ENCODE measurements at places on chromosomes 5 and 9. TPM values are rescaled to one million over a fixed set of nuclear protein-coding genes. Genes with fewer than 3 reads are reported as not detected.

DNA sequence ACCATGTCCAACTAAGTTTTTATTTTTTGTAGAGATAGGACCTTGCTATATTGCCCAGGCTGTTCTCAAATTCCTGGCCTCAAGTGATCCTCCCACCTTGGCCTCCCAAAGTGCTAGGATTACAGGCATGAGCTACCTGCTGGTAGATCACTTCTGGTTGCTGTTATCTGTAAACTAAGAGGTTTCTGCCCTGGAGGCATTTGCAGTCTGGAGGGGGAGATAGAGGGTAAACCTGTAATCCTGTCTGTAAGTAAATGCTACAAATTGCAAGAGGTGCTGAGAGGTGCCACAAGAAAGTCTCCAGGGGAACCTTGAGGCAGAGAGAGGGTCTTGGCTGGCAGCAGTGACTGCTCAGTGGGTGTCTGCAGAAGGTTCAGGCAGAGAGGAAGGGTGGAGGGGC, 29.0 kb upstream of the GGTA1 start:
- H3K4me3 ChIP-seq, result no peak overlapping the region
- no peak for DNase-seq
- no peaks in the 10 kb centered on the region for H3K27me3 ChIP-seq
- no peaks in the 10 kb centered on the region for H3K4me1 ChIP-seq
- H3K36me3 ChIP-seq, result no peaks in the 10 kb centered on the region

- H3K36me3 ChIP-seq, result no peaks in the 10 kb centered on the region
- no peaks in the 10 kb centered on the region for H3K27me3 ChIP-seq
- no peak for DNase-seq
- H3K27ac ChIP-seq, result no peak overlapping the region
Measured at GRCh38 chr5:87940775-87941174, 327.9 kb downstream of the TMEM161B start.

DNA sequence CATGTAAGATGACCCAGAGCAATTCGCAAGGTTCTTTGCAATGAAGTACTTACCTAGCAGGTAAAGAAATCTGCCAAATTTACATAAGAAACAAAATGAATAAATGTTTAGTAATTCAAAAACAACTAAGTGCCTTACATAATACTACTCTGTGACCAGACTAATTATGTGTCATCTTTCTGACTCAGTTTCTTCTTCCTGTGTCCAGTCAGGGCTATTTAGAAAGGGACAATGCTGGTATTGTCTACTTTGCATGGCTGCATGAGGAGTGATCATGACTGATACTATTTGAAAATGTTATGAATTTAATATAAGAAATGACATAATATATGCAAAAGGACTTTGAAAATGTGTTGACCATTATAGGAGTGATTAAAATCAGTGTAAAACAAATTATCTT, 210.0 kb downstream of the TMEM161B start:
- no peaks in the 10 kb centered on the region for H3K27me3 ChIP-seq
- H3K36me3 ChIP-seq, result no peaks in the 10 kb centered on the region
- no peak overlapping the region for H3K4me3 ChIP-seq
- DNase-seq, result no peak
- H3K4me1 ChIP-seq, result no peaks in the 10 kb centered on the region

DNA sequence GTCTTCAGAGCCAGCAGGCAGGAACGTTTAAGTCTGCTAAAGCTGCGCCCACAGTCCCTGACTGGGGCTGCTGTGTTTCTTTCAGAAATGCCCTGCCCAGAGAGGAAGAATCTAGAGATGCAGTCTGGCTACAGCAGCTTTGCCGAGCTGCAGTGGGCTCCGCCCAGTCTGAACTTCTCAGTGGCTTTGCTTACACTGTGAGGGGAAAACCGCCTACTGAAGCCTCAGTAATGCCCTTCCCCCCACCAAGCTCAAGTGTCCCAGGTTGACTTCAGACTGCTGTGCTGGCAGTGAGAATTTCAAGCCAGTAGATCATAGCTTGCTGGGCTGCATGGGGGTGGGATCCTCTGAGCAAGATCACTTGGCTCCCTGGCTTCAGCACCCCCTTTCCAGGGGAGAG, 78.4 kb downstream of the SREK1 start:
- H3K4me3 ChIP-seq, result no peak overlapping the region
- no peak overlapping the region for H3K27ac ChIP-seq
- no peaks in the 10 kb centered on the region for H3K27me3 ChIP-seq

DNA sequence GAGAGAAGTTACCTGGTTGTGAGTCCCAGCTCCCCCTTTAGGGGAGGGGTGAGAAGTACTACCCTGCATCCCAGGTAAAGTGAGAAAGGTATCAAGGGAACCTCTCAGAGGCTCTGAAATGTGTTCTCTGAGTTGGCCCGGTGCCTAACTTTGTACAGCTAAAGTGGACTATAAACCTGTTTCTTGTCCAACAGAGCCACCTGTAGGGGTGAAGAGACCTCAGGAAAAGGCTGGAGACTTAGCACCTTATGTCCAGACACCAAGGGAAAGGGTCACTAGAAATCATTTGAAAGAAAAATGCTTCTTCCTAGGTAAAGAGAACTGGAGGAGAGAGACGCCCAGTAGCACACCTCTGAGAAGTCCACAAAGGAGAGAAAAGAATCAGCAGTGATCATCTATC, 108.3 kb upstream of the KIF2A start:
- peak; percentile 18 for DNase-seq
- H3K4me3 ChIP-seq, result no peak overlapping the region
- no peaks in the 10 kb centered on the region for H3K36me3 ChIP-seq
- H3K27ac ChIP-seq, result no peak overlapping the region

DNA sequence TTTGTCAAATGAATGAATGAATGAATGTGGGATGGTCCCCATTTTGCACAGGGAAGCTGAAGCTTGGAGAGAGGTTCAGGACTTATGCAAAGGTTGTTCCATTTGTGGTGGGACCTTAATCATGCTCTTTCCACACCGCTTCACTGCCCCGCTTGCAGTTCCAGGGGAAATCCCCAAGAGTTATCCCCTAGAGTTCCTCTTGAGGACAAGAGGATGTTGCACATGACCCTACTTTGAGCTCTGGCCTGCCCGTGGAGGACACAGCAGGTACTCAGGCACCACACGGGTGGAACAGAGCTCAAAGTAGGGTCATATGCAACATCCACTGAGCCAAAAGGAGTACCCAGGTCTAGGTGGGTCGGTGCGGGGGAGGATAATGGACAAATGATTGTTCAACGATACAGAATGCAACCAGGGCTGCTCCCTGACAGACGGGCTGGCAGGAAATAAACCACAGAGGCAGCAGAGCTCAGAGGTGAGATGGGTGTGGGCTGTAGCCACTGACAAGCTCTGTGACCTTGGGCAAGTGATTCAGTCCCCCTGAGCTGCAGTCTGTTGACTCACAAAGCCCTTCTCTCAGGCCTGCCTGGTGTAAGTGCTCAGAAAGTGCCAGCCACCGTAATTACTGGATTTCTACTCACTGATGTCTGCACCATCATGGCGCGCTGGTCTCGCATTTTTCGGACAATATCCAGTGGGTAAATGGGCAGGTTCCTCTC, 60.3 kb upstream of the EPB41L4B start:
- H3K4me1 ChIP-seq, result no peaks in the 10 kb centered on the region
- no peak overlapping the region for H3K27ac ChIP-seq
- H3K36me3 ChIP-seq, result peaks cover 7% of the 10 kb centered on the region

- peaks cover 35% of the 10 kb centered on the region for H3K36me3 ChIP-seq
- H3K4me1 ChIP-seq, result no peaks in the 10 kb centered on the region
- H3K4me3 ChIP-seq, result no peak overlapping the region
- DNase-seq, result no peak
- no peaks in the 10 kb centered on the region for H3K27me3 ChIP-seq
- H3K27ac ChIP-seq, result no peak overlapping the region
Measured at GRCh38 chr9:137763271-137763955, 114.2 kb upstream of the CACNA1B start.

DNA sequence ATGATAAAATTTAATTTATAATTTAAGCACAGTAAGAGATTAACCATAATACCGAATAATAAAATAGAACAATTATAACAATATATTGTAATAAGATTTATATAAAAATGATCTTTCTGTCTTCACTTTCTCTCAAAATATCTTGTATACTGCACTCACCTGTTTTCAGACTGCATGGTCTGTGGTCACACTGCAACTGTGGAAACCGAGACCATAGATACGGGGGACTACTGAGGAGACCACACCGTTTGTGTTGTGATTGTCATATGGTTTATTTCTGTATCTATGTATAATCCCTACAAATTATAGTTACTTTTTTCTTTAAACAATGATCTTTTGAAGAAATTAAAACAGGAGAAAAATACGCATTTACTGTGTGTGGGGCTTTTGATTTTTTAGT, 78.8 kb upstream of the TNFAIP8 start:
- no peaks in the 10 kb centered on the region for H3K27me3 ChIP-seq

DNA sequence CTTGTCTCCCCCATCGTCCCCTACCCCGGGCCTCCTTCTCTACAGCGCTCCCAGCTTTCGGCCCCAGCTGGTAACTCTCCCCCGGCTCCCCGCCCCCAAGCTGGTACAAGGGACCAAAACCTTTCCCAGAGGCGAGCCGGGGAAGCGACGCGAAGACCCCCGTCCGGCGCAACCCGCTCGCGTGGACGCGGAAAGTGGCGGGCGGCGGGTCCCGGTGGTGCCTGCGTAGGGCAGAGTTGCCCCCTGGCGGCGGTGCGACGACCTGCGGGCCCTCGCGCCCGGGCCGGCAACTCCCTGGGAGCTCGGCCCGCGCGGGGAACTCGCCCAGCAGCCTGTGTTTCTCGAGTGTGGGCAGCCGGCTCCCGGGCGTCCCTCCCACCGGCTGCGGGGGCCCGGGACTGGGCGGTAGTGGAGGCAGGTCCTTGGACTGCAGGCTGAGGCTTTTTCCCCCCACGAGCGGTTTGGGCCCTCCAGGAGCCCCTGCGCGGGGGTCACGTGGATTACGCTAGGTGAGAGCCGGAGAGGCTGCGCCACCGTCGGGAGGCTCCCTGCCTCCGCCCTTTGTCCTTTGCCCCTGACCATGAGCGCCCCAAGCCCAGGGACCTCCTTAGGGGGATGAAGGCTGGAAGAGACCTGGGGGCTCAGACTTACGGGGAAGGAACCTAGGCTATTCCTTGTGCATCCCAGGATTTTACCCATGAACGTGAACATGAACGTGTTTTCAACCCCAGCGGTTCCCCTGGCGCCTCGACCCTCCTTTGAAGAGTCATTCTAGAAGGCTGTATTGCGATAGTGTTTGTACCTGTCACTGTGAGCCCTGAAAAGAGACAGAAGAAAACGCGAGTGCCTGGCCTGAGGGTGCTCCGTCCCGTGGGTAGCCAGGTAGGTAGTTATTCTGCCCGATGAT, 2.9 kb upstream of the FOXD1 start:
- no peak overlapping the region for H3K27ac ChIP-seq
- no peak overlapping the region for H3K4me3 ChIP-seq
- no peaks in the 10 kb centered on the region for H3K36me3 ChIP-seq
- H3K27me3 ChIP-seq, result peaks cover 63% of the 10 kb centered on the region
- no peaks in the 10 kb centered on the region for H3K4me1 ChIP-seq

DNA sequence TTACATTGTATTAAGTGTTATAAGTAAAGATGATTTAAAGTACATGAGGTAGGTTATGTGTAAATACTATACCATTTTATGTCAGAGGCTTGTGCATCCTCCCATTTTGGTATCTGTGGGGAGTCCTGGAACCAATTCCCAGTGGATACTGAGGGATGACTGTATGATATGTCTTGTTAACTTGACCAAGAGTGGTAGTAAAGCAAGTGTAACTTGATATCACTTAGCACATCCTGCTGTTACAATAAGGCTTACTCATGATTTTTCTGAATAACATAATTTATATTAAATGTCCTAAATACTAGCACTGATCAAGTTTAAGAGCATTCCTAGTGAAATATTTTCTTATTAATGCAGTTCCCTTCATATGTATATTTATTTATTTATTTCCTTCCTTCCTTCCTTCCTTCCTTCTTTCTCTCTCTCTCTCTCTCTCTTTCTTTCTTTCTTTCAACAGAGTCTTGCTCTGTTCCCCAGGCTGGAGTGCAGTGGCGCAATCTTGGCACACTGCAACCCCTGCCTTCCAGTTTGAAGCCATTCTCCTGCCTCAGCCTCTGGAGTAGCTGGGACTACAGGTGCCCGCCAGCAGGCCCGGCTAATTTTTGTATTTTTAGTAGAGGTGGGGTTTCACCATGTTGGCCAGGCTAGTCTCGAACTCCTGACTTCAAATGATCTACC, 7.5 kb downstream of the NDFIP1 start:
- H3K36me3 ChIP-seq, result peaks cover 4% of the 10 kb centered on the region
- H3K27ac ChIP-seq, result no peak overlapping the region
- no peak overlapping the region for H3K4me3 ChIP-seq
- H3K27me3 ChIP-seq, result no peaks in the 10 kb centered on the region

- H3K27me3 ChIP-seq, result no peaks in the 10 kb centered on the region
- H3K36me3 ChIP-seq, result no peaks in the 10 kb centered on the region
- peak overlapping the region; percentile 33 for H3K27ac ChIP-seq
- no peak overlapping the region for H3K4me3 ChIP-seq
- DNase-seq, result no peak
Measured at GRCh38 chr5:56071470-56071869, 76.7 kb upstream of the IL6ST start.

DNA sequence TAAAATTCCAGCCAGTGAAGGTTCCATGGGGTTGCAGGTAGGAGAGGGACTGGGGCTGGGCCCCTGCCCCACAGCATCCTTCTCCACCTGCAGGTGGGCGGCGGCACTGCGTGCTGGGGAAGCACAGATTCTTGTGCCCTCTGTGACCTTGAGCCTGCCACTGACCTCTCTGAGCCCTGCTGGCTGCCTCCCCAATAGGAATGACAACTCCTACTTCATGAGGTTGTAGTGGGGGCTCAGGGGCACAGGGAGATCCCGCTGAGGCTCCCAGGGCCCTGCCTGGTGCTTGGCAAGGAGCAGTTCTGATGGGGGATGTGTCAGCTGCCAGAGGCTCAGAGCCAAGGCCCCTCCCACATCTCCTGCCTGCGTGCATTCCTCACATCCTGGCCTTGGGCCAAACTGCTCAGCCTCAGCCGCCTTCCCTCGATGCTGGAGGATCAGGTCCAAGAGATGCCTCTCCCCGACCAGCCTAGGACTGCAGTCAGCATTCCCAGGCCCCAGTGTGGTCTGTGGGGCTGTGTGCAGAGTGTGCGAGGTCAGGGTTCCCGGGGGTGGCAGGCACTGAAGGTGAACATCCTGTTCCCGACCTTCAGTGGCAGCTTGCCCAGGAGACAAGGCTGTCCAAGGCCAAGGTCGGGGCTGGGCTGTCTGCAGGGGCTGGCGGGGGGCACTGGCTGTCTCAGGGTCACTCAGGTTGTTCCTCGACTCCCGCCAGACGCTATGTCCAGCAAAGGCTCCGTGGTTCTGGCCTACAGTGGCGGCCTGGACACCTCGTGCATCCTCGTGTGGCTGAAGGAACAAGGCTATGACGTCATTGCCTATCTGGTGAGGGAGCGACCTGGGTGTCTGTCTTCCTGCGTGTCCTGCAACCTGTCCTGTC, 7.0 kb downstream of the ASS1 start:
- H3K4me3 ChIP-seq, result no peak overlapping the region
- peak; percentile 97 for DNase-seq
- peak overlapping the region; percentile 23 for H3K27ac ChIP-seq
- no peaks in the 10 kb centered on the region for H3K36me3 ChIP-seq
- peaks cover 44% of the 10 kb centered on the region for H3K4me1 ChIP-seq

GRCh38 chr9:89821081-89821480, 216.3 kb downstream of the GADD45G start:
- peaks cover 5% of the 10 kb centered on the region for H3K4me1 ChIP-seq
- H3K27ac ChIP-seq, result no peak overlapping the region
- H3K27me3 ChIP-seq, result peaks cover 4% of the 10 kb centered on the region
- no peaks in the 10 kb centered on the region for H3K36me3 ChIP-seq

ECSCR gene
- 46.2 TPM for total RNA-seq

TNFSF15 gene
- total RNA-seq, result 5.6 TPM

NRARP gene
- total RNA-seq, result 5.2 TPM

SLC25A46 gene
- total RNA-seq, result 61.5 TPM

SLC6A19 gene
- 0.06 TPM for total RNA-seq

RBM27 gene
- 41.8 TPM for total RNA-seq

SCGB3A1 gene
- 119 TPM for total RNA-seq

PDE6A gene
- total RNA-seq, result not detected

GMCL2 gene
- not detected for total RNA-seq
